ENCODE measurements at places on chromosomes 4 and X.

GRCh38 chr4:148052448-148052847, 320.6 kb downstream of the ARHGAP10 start:
- DNase-seq: no peak

- DNase-seq: no peak
These were observed at the start of gene FAM13A for GRCh38 chr4:89056953-89057398. Gene FAM13A, minus strand, starts transcription at chr4:89057185. Its CDS starts 221 bp downstream, at chr4:89056964.

DNA sequence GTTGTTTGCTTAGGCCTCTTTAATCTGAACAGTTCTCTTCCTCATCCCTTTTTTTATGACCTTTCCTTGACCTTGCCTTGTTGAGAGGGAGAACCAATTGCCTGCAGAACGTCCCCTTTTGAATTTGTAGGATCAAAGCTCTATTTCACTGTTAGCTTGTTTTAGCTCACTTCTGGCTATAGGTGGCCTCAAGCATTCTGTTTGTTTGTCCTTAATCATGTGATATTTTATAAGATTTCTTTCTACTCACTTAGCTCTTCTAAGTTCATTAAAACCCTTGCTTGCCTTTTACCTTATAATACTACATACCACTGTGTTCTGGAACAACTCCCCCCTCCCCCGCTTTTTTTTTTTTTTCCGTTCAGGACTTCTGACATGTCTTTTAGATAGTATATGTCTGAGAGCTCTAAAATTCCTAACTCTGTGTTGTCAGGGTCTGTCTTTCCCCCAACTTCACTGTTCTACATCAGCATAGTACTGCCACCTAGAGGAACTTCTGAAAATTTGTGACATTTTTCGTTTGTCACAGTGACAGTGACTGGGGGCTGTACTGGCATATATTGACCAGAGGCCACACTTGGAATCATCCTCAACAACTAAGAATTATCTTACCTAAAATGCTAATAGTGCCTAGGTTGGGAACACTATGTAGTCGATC, 128.5 kb downstream of the LARP7 start:
- DNase-seq: no peak

DNA sequence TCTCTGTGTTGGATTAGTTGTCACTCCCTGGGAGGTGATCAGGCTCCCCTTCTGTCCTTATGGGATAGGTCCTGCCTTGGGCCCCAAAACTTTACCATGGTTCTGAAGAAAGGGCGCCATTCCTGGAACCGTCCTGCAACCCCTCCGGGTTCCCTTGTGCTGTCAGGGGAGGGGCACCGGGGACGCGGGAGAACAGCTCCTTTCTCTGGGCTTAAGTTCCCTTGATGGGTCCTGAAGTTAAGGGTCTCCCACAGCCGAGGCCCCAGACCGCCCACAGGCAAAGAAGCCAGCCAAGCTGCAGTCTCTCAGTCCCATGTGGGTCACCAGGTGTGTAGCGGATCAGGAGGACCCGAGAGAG, 44.8 kb downstream of the UGT2A3 start:
- DNase-seq: no peak

DNA sequence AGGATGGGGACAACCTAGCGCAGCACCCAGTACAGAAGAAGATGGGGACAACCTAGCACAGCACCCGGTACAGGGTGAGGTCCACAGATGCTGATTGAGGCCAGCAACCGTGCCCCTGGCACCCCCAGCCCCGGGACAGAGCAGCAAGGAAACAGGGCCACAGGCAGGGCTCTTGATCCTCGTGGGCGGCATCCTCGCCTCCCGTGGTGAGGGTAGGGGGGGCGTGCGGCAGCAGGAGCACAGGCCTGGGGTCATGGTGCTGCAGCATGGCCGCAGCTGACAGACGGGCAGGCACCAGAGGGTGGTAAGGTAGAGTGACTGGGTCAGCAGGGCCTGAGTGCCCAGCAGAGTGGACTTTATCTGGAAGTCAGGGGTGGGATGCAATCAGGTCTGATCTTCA, 89.5 kb downstream of the HMX1 start:
- no peak for DNase-seq

GRCh38 chrX:111646515-111646914, 34.5 kb upstream of the ALG13 start:
- DNase-seq: no peak

DNA sequence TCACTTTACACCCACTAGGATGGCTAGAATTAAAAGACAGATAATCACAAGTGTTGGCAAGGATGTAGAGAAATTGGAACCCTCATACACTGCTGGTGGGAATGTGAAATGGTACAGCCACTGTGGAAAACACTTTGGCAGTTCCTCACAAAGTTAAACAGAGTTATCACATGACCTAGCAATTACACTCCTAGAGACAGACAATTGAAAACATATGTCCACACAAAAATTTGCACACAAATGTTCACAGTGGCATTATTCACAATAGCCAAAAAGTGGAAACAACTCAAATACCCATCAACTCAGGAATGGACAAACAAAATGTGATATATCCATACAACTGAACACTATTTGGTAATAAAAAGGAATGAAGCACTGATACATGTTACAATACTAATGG, 5.7 kb downstream of the ZNF280C start:
- no peak for DNase-seq
